ENCODE measurements at places on chromosomes 7 and 10.
A peak's percentile ranks its signal among the peaks of the same experiment; 100 is the strongest.

- DNase-seq: peak; percentile 99
Measured at GRCh38 chr7:101121991-101122932, 4.6 kb upstream of the SERPINE1 start.

DNA sequence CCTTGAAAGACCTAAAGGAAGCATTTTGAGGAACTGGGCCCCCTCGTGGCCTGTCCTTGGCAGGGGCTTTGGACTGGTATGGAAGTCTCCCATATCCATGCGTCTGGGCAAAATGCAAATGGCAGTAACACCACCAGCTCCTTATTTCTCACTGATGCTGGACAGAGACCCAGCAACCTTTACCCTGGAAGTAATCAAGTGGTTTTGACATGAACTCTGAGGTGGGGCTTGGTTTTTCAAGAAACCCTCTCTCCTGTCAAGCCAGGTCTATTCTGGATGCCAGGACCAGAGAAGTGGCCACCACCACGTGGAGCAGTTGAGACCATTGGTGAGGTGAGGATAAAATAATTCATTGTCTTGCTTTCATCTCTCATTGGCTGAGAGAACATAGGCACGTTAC lies 84.4 kb downstream of the OTUD1 start:
- DNase-seq: no peak

DNA sequence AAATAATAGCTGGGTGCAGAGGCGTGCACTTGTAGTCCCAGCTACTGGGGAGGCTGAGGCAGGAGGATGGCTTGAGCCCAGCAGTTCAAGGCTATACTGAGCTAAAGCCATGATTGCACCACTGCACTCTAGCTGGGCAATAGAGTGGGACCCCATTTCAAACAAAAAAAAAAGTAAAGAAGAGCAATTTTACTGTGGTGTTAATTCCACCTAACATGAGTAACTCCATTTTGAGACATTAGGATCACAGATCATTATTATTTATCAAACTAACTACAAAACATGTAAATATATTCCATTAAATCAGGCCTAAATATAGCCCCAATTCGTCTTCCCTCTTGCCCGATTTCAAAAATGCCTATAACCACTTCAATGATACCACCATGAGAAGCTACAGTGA lies 104.8 kb upstream of the TRIM24 start:
- no peak for DNase-seq

GRCh38 chr10:15227611-15228372 lies 59.3 kb upstream of the NMT2 start:
- DNase-seq: no peak

- peak; percentile 30 for DNase-seq
Measured at GRCh38 chr10:95434583-95434982, 126.6 kb downstream of the SORBS1 start.

DNA sequence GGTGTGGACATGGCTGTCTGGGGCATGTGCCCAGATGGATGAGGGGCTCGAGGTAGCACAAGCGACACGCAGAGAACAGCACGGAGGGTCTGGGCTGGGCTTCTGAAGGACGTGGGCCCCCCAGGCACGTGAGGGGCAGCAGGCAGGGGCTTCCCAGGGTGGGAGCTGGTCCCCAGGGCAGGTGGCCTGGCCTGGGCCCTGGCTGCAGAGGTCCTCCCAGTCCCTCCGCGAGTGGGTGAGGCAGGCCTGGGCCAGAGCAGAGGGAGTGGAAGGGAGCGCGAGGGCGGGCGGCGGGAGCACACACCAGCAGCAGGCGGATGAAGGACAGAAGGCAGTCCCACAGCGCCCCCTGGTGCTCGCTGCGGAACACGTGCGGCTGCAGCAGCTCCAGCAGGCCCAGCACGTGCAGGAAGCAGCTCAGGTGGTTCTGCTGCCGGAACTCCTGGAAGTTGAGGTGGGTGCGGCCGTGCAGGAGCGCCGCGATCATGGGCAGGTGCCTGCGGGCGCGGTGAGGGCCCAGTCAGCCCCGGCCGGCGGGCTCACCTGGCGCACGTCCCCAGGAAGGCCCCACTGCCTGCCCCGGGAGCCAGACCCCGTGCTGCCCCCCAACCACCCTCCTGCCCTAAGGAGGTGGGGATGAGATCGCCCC lies 14.7 kb upstream of the MICALL2 start:
- peak; percentile 47 for DNase-seq
